ENCODE measurements at places on chromosomes 1 and 21. TPM values are rescaled to one million over a fixed set of nuclear protein-coding genes. Genes with fewer than 3 reads are reported as not detected.

The DDX59 gene
- total RNA-seq, result 24.6 TPM

The NOL9 gene
- 27.9 TPM for total RNA-seq

The F3 gene
- total RNA-seq, result 35.3 TPM

The ADAM30 gene
- total RNA-seq, result not detected

The SPRR2A gene
- total RNA-seq, result not detected

The CELA2B gene
- not detected for total RNA-seq

The KRTAP21-2 gene
- not detected for total RNA-seq

The OVAAL gene
- not detected for total RNA-seq

The KIF14 gene
- 3.6 TPM for total RNA-seq

The OR2T11 gene
- total RNA-seq, result 0.06 TPM

The SETD4 gene
- 25.5 TPM for total RNA-seq

The ATP1A2 gene
- total RNA-seq, result 36.4 TPM

The PLA2G5 gene
- not detected for total RNA-seq

The ECM1 gene
- 5.4 TPM for total RNA-seq

The SPRR2G gene
- not detected for total RNA-seq

The HES3 gene
- total RNA-seq, result not detected

The NTMT2 gene
- not detected for total RNA-seq

The PTPRU gene
- total RNA-seq, result 35.8 TPM

The OLIG2 gene
- total RNA-seq, result 0.06 TPM

The TEDDM1 gene
- not detected for total RNA-seq

The FAM151A gene
- 9.3 TPM for total RNA-seq

The RNF186 gene
- total RNA-seq, result 0.18 TPM

The CD1D gene
- total RNA-seq, result 5.0 TPM

The KRTAP13-2 gene
- total RNA-seq, result not detected

The EPHA8 gene
- total RNA-seq, result 1.1 TPM

The CELA3B gene
- not detected for total RNA-seq

The CDK11A gene
- total RNA-seq, result 33.8 TPM

The GRHL3 gene
- total RNA-seq, result 2.5 TPM

The LGR6 gene
- total RNA-seq, result 1.6 TPM
